GM20000 (cell line): ENCODE measurements at places on chromosomes 11 and 22.
A peak's percentile ranks its signal among the peaks of the same experiment; 100 is the strongest.

- DNase-seq = no peak
These were observed 9.2 kb downstream of the ZNF74 start for GRCh38 chr22:20402960-20403778.

- DNase-seq = no peak
These were observed 203.7 kb downstream of the MN1 start for GRCh38 chr22:27597703-27598444.

DNA sequence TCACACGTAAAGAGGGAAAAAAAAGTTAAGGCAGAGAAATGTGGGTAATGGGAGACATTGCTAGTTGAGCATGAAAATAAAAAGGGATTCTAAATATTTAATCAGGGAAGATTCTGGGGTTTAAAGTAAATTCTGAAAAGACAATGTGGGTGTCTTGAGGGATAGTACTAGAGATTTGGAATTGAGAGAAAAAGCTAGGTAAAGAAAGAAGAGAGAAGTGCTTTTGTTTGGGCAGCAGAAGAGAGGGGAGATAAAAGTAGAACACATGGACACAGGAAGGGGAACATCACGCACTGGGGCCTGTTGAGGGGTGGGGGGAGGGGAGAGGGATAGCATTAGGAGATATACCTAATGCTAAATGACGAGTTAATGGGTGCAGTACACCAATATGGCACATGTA is 3.5 kb upstream of the YPEL4 start:
- no peak for DNase-seq

DNA sequence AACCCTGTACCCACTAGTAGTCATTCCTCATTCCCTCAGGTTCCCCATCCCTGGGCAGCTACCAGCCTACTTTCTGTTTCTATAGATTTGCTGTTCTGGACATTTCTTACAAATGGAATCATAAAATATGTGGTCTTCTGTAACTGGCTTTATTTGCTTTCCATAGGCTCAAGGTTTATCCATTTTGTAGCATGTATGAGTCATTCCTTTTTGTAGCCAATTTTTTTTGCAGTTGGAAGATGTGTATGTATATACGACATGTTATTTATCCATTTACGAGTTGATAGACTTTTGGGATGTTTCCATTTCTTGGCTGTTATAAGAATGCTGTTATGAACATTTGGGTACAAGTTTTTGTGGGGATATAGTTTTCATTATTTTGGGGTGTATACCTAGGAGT is 130.6 kb downstream of the WNT11 start:
- DNase-seq = no peak

DNA sequence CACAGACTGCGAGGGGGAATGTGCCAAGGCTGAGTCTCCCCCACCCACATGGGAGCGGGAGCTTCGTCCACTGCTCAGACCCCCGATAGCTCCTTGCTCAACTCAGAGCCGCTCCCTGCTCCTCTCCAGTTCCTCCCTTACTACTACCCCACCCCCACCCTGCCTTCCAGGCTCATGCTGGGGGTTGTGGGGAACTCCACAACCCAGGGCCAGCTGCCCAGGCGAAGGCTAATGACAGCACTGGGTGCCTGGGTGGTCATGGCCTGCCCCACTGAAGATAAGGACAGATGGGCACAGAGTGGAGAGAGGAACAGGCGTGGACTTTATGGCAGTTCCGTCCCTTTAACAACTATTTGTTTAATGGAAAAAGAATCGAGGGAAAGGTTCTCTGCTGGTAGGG is 73.7 kb downstream of the PDE2A start:
- DNase-seq = no peak

DNA sequence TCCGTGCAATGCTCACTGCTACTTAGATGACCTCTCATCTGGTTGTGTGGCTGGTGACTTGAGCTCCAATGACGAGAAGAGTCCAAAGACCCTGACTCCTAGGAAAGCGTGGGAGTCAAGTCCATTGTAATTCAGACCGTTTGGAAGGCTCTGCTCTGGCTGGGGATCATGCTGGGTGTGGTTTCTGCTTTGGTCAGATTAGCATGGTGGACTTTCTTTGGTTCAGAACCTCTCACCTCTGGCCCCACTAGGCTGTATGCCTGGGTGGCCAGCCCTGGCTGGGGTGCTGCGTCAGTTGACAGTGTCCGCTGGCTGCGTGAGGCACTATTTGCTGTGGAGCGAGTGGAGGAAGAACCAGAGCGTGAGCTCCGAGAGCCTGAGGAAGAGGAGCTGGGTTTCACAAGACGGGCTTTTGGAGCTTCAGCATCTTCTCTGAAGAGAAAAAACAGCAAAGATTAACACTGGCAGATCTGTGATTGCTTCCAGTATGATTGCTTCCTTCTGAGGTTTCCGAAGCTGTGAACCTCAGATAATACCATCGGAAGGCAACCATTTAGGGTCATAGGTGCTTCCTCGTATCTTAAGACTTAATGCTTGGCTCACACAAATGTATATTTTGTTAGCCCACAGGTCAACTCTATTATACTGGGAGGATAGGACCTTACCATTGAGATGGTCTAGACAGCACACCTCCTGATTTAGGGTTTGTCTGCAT is 11.6 kb upstream of the HSPA8 start:
- DNase-seq = no peak

DNA sequence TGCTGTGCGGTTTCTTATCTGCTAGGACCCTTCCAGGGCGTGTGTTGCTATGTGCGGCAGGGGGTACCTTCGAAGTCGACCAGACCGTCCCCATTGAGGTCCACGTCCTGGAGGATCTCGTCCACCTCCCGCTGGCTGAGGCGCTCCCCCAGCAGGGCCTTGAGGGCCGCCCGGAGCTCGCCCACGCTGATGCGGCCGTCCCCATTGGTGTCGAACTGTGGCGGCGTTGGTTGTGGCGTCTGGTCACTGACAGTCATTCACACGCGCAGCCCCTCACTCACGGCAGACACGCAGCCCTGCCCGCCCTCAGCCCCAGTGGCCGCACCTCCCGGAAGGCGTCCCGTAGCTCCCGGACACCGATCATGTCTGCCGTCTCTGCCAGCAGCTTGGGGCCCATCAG is 3.5 kb downstream of the CABP2 start:
- DNase-seq = no peak

GRCh38 chr11:92569726-92570125 is 345.1 kb downstream of the FAT3 start:
- no peak for DNase-seq

GRCh38 chr11:11416502-11416901 is 63.5 kb upstream of the CSNK2A3 start:
- no peak for DNase-seq

DNA sequence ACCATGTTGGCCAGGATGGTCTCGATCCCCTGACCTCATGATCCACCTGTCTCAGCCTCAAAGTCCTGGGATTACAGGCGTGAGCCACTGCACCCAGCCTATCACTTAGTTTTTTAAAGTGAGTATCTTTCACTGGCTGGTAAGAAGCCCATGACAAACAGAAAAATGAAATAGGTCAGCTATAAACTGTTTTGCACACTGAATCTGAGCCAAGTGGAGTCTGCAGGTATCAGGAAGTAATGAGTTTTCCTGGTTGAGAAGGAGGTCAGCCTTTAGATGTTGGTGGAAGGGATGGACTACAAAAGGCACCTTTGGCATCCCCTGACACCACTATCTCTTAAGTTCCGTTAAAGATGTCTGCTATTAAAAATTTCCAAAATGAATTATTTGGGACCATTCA is 345.1 kb downstream of the AASDHPPT start:
- no peak for DNase-seq

DNA sequence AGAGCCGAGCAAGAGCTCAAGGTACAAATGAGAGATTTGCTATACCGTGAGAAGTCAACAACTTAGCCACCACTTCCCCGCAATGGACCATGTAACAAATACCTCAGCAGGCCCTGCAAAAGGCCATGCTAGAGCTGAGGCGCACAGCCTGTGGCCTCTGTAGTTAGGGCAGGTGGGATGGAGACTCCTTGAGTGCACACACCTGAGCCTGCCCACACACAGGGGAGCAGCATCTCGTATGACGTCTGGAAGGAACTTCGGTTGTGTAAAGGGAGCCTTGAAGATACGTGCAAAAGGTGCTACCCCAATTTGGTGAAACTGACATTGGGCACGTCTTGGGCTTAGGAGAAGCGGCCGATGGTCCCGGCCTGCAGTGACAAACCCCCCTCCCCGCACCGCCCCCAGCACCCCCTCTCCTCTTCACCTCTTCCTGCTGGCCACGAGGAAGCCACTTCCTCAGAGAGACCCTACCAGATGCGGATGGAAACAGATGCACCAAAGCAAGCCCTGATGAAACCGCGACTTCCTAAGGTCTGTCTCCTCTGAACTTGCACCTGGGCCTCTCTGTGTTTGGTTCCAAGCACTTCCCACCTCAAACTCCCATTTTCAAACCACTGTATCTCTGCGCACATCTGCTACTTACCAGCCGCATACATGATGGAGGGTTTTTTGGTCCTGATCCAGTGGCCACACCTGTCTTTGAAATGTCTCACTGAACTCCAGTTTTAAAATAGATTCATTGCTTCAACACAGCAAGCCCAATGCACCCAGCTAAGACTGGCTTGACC is 10.6 kb downstream of the CDPF1 start:
- DNase-seq = no peak

DNA sequence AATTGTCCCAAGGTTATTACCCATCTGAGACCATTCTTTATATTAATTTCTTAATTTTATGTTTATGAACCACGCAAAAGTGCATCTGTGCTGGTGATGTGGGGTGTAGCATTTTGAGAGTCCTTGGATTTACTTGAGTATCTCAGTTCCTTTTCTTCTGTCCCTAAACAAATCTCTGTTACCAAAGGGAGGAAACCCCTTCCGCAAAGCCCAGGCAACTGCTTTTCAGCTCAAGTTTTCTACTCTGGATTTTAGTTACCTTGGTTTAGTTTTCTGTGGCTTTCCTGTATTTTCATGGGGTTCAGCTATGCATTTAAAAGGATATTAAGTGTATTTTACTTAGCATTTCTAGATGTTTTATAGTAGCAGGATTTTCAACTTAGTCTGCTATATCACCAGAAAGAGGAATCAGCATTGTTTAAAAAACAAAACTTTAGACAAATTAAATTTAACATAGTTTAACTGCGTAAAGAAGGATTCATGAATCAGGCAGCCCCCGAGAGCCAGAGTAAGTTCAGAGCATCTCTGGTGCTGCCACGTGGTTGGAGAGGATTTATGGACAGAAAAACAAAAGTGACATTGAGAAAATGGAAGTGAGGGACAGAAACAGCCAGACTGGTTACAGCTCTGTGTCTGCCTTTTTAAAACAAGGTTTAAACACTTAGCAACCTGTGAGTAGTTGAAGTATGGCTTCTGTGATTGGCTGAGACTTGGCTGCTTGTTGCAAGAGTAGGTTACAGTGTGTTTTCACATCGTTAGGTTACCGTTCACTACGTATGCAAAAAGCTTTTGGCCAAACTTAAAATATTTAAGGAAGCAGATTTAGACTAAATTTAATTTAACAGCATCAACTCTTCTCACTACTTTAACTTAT is 9.6 kb downstream of the ADM start:
- DNase-seq = peak; percentile 61

- DNase-seq = peak; percentile 61
These were observed 2.8 kb downstream of the SIPA1 start for GRCh38 chr11:65640483-65641296.

DNA sequence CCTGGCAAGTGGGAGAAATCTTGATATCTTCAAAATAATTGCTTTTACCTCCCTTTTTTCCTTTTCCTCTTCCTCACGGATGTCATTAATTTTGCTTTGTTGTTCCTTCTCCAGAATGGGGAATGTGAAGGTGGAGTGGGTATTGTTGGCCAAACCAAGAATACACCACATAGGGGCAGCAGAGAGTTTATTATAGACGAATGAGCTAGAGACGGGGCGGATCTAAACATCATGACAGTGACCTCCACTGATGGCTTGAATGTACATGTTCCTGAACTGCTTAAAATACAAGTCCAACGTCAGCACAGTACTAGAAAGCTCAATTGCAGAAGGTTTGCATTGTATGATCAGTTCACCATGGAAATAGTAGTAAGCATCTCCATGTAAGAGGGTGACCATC is 122.3 kb upstream of the SNX19 start:
- peak; percentile 20 for DNase-seq

GRCh38 chr11:118230088-118230487 is 5.3 kb upstream of the JAML start:
- DNase-seq = no peak

- no peak for DNase-seq
These were observed 27.5 kb downstream of the SAA4 start for GRCh38 chr11:18209058-18209457.

GRCh38 chr22:28792491-28793383 is 7.6 kb downstream of the XBP1 start:
- no peak for DNase-seq

- peak; percentile 46 for DNase-seq
These were observed 3.6 kb downstream of the CD44 start for GRCh38 chr11:35142481-35143075.

- no peak for DNase-seq
These were observed 8.0 kb downstream of the MYH9 start for GRCh38 chr22:36379593-36380361.

DNA sequence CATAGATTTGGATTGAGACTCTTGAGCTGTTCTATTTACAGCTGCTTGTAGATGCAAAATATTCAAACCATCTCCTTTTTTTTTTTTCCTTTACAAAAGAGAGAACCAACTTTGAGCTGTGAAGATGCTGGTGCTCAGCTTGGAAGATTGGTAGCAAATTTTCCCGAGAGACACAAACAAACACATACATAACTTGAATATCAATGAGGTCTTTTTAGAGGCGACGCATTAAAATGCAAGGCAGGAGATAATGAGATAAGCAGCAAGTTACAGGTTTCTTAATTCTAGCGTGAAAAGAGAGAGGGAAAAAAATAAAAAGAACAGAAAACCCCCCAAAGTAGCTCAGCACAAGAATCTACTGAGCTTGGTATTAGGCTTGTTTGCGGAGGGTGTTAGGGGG is 247.0 kb upstream of the SORL1-AS1 start:
- DNase-seq = no peak

DNA sequence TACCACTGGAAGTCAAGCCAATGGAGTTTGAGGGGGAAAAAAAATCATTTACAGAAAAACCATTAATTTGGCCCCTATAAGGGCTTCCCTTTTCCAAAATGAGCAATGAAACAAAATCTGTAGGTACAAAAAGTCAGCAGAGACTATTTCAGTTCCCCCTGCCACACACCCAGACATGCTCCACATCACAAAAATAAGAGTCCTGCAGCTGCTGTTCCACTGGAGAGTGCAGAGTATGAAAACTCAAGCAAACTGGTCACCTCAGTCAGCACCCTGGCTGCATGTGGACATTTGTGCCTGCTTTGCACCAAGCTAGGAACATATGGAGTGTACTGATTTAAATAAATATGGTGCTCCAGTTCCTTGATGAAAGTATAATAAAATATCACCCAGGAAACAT is 15.1 kb downstream of the POU2AF1 start:
- no peak for DNase-seq

DNA sequence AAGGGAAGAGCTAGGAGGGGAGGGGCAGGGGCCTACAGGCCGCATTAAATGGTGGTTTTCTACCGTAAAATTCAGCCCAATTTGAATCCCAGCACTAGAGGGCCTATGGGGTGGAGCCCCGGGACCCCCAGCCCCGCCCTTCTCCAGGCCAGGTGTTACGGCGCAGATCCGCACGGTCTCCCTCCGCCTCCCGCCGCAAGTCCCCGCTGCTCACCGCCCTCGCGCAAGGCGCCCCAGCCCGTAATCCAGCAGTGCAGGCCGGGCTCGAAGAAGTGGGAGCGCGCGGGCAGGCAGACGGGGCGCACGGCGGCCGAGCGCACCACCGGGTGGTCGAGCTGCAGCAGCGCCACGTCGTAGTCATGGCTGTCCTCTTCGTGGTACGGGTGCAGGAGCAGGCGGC is 17.3 kb downstream of the KCTD17 start:
- no peak for DNase-seq
